Activated effector memory CD4-positive, alpha-beta T cell treated with Interleukin-2 at 50 U/mL for 16 hours (primary cell): ENCODE measurements at places on chromosomes 12 and 14.

- DNase-seq: no peak
Observed at GRCh38 chr12:97257726-97258125, 204.9 kb upstream of the RMST start.

GRCh38 chr14:22981090-22981875 is 1.1 kb downstream of the AJUBA start:
- no peak for DNase-seq

- no peak for DNase-seq
Observed at GRCh38 chr14:33232031-33232430, 293.4 kb downstream of the NPAS3 start.

- DNase-seq: no peak
Observed at GRCh38 chr12:82474798-82475184, 116.5 kb downstream of the METTL25 start.

DNA sequence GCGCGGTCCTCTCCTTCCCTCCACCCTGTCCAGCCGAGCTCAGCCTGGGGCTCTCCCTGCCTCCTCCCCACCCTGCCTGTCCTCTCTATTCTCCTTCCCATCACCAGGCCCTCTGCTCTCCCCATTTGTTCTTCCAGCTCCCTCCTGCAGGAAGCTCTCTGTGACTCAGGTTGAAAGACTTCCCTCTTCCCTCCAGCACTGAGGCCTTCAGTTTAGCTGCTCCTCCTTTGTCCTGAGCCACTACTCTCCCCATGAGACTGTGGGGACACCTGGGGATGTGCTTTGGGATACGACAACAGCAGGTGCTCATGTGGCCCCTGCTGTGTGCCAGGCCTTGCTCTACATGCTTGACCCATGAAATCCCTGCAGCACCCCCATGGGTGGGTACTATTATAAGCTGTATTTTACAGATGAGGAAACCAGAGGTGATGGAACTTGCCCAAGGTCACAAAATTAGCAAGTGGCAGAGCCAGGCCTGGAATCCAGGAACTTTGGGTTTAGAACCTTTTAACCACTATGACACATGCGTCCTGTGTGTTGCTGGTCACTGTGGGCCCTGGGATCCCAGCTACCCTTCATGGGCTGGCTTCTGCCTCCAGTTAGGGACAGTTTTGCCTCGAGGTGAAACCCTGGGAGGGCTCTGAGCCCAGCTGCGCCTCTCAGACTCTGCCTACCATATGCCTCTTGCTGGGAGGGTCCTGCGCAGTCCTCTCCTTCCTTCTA is 5.5 kb downstream of the KRT80 start:
- no peak for DNase-seq

- DNase-seq: no peak
Observed at GRCh38 chr14:21299562-21300130, 19.8 kb downstream of the RPGRIP1 start.

GRCh38 chr14:76664790-76665189 is 96.5 kb upstream of the VASH1 start:
- DNase-seq: no peak

DNA sequence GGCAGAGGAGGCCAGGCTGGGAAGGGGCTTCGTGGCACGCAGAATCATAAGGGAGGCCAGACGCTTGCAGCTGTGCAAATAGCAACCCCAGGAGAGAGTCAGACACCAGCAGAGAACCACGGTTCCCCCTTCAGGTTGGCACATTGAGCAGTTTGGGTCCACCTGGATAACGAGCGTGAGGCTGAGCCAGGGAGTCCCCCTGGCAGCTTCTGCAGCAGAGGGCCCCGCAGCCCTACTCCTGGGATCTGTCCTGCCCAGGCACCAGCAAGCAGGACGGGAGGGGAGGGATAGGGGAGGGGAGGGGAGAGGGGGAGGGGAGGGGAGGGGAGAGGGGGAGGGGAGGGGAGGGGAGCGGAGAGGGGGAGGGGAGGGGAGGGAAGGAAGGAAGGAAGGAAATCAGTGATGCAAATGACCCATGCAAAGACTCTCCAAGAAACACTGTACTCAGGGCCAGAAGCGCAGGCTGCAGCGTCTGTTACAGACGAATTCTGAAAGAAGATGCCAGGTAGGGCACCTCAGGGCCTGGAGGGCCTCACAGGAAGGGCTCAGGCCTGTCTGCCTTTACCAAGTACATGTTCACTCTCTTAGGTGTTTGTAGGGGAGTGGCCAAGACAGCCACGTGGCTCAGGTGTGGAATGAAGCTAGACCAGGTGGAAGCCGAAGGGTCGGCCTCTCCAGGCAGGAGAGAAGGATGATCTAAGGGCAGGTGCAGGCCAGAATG is 32.3 kb upstream of the MMP17 start:
- no peak for DNase-seq

DNA sequence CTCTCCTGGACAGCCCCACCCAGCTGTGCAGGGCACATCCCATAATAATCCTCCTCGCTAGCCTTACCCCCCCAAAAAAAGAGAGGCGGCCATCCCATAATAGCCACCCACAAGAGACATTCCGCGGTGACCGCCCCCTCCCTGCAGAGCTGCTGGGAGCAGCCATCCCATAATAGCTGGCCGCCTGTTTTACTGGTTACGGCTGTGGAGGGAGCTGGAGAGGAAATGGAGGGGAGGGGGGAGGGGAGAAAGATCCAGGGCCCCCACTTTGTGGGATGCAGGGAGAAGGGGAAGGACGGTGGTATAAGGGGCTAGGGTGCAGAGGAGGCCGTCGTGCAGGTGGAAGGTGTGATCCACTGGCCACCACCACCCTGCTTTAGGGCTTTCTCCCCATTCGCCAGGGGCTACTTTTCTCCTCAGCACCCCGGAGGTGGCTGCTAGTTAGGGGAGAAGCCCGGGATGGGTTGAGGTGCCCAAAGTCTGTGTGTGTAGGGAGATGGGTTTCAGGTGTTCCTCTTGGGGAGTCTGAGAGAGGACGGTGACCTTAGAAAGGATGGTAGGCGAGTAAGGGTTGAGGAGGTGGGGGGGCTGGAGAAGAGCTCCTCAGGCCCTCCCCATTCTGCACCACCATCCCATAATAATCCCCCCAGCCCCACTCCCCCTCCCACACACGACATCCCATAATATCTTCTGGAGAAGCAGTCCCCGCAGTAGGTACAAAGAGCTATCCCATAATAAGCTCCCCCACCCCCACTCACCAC is 6.0 kb upstream of the CHD4 start:
- peak; percentile 24 for DNase-seq

GRCh38 chr12:27780612-27781408 is 774 bp upstream of the MANSC4 start:
- no peak for DNase-seq

DNA sequence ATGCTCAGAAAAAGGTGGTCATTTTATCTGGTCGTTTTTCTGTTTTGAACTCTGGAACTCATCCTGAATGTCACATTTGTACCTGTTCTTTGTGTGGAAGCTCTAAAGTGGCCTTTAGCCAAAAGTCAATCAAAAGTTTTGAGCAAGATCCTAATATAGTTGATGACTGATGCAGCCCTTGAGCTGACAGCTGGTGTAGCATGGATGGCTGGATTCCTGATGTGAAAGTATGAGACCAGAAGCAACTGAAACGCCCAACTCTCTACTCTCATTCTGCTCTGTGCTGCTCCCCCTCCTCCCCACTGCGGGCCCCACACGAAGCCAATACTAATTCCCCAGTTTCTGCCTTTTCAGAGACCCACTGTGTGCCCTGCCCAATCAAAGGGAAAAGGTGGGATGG is 10.3 kb upstream of the MYH7 start:
- no peak for DNase-seq

DNA sequence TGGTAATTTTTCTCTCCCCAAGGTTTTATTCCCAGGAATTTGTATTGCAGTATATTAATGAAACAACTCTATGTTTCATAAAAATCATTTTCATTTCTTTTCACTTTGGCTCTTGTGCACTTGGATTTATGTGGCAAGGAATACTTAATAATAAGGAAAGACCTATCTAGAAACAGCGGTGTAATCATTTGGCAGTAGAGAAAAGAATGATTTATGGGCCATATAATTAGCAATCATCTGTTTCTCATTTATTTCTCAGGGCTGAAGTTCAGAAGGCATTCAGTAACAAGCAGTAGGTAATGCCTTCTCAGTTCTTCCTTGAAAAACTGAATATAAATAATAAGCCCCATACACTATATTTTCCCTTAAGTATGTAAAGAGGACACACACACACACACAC is 172.6 kb downstream of the ANO4 start:
- no peak for DNase-seq
